SK-MEL-5 (cell line): ENCODE measurements at places on chromosomes 6 and 20. TPM values are rescaled to one million over a fixed set of nuclear protein-coding genes. Genes with fewer than 3 reads are reported as not detected.

- DNase-seq, result no peak
Measured at GRCh38 chr6:88238901-88239300, 72.8 kb upstream of the CNR1 start.

The LAMA5 gene
- 4.1 and 6.8 TPM in 2 replicates for total RNA-seq

- DNase-seq, result no peak
Measured at GRCh38 chr6:125910527-125910926, 46.0 kb upstream of the HINT3 start.

GRCh38 chr6:15672818-15673217 is 10.0 kb upstream of the DTNBP1 start:
- DNase-seq, result no peak
